ENCODE measurements at places on chromosomes 3 and 15. TPM values are rescaled to one million over a fixed set of nuclear protein-coding genes. Genes with fewer than 3 reads are reported as not detected.

SOX2 gene
- total RNA-seq = 59.1 TPM

ARRDC4 gene
- total RNA-seq = 20.4 TPM

FAM81A gene
- 4.9 TPM for total RNA-seq

ALDH1A3 gene
- 46.3 TPM for total RNA-seq

FBN1 gene
- total RNA-seq = 38.6 TPM

- no peak for DNase-seq
Measured at GRCh38 chr3:194103983-194104751, 31.8 kb upstream of the HES1 start.

DNA sequence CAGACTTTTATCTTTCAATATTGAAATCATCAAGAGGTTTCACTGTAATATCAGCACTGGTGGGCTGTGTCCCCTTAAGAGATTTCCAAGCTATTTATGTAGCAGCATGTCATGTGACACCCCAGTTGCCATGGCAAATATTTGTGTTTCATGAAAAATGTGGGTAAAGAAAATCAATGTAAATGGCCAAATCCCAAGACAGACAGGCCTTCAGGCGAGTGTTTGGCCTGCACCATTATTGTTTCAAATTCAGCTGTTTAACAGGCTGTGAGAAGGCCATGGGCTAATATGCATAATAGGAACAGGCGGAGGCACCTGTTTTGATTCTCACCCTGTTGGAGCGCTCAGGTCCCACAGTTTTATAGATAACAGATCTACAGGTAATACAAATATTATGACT is 104.2 kb downstream of the IQCH start:
- DNase-seq = no peak

DNA sequence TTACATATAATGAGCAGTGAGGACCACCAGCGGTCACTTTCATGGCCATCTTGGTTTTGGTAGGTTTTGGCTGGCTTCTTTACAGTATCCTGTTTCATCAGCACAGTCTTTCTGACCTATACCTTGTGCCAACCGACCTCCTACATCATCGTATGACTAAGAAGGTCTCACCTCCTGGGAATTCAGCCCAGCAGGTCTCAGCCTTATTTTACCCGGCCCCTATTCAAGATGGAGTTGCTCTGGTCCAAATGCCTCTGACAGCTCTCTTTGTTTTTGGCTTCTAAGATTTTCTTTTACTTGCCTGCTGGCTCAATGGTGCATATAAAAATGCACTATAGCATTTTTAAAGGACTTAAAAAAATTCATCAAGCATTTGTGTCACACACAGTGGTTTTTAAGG is 3.2 kb upstream of the MME start:
- DNase-seq = no peak

GRCh38 chr3:129034642-129035041 is 25.9 kb upstream of the GP9 start:
- no peak for DNase-seq

DNA sequence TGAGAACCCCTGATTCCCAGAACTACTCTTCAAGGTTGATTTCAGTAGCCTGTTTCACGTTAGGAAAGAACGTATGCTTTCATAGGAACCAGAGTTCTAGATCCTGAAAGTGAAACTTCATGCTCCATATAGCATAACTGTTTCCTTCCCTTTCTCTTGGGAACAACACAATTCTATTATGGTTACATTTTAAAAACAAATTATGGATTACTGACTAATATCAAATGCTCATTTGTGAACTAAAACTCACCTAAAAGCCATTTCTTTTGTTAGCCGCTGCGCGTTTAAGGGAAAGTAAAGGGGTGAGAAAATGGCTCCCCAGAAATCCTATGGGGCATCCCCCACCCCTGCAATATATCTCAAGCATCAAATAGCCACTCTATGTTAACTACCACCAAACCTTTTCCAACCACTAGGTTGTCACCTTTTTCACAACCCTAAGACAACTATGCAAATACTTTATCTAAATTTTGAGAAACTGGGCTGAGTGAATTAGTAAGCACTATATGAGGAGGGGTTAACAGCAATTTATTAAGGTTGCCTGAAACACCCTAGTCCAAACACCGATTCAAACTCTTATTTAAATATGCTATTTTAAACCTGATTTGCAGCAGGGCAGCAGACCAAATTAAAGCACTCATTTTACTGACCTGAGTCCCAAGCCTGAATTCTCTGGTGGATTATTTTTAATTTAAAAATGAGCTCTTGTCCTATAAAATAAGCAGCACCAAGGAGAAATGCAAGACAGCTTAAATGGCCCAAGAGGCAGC is 2.4 kb downstream of the SIAH2 start:
- no peak for DNase-seq

DNA sequence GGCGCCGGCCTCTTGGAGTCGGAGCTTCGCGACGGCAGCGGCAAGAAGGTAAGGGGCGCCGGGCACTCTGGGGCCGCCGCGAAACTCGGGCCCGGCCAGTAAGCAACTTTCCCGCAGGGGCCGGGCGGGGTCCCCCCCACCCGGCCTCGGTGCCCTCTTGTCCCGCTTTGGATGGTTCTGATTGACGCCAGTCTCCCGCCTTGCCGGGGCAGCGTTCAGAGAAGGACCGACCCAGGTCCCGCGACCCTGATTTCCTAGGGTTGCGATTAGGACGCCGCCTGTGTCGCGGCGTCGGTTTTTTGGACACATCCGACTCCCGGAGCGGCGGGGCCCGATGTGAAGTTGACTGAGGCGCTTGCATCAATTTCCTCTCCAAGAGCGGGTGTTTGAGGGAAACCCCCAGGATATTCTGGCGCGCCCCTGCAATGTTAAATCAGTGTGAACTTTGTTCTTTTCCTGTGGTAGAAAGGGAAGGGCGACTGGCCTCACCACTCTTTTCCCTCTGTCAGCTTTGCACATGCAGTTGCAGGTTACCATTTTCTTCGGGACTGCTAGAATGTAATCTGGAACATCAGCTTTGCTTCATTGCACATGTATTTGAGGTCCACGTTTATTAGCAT is 755 bp downstream of the PDE8A start:
- DNase-seq = no peak

- DNase-seq = no peak
Measured at GRCh38 chr3:27556887-27557286, 72.7 kb upstream of the SLC4A7 start.

GRCh38 chr15:42130246-42130986 is 26.0 kb downstream of the PLA2G4F start:
- no peak for DNase-seq

GRCh38 chr15:66629817-66630576 is 64.2 kb upstream of the LCTL start:
- DNase-seq = peak; percentile 79

DNA sequence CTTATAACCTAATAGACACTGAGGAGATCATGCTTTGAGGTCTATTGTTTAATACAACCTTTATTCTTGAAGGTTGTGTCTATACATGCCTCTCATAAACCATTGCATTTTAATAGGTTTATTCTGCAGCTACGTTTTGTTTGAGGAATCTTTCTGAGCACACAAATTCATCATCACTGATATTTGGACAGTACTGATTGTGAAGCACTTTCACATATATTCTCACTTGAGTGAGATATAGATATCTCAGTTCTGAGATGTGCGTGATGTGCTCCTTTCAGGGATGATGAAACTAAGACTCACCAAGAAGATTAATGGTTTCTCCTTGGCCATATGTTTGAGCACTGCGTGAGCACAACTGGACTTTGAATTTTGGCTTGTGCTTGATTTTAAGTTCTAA is 374.4 kb downstream of the LPP start:
- no peak for DNase-seq

DNA sequence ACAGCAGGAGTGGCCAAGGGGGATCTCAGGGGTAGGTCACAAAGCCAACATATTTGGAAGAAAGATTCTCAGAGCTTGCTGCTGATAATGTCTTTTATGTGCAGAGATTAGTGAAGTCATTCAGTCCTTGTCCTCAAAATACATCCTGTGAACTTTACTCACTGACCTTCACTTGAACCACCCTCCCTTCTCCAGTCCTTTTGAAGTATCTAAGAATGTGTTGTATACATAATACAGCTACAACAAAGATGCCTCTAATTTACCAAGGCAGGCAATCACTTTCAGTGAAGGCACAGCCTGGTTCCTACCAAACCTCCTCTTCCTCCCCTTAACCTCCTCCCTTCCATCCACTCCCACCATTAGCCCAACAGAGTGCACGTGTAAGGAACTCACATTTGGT is 38.3 kb downstream of the ETV5 start:
- no peak for DNase-seq

DNA sequence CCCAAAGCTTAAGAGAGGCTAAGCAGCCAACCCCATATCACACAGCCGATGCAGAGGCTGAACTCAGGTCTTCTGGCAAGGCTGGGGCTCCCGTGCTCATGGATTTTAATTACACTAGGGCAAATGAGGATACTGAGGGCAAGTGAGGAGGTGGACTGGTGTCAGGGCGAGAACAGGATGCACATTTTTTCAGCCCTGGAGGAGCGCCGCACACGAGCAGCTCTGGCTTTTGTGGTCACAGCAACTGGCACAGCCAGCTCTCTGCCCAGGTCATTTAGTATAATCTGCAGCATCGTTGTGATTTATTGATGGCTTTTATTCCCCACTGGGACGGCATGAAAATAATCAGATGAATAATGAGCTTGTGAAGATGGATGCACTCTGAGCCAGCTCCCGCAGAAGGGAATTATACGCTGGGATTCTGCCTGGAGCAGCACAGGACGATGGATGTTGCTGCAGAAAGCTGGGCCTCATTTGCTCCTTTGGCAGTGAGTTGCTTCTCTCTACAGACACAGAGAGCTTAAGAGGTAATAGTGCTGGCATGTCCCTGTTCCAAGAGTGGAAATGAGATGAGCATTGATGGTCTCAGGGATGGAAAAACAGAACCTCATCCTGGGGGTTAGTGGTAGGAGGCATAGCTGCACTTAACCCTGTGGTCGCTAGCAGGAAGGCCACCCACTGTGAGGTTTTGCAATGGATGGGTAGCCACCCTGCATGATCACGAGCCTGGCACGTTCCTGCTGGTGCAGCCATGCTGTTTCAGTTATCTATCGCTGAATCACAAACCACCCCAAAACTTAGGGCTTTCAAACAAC is 135.4 kb downstream of the UACA start:
- no peak for DNase-seq

Data from cerebellum (tissue), 4 donors.